ENCODE measurements at places on chromosomes 6 and 20.

- H3K4me3 ChIP-seq: no peak overlapping the region
- DNase-seq: no peak
- H3K27ac ChIP-seq: no peak overlapping the region
- H3K4me1 ChIP-seq: no peaks in the 10 kb centered on the region
These were observed 272.9 kb upstream of the SUPT3H start for GRCh38 chr6:45650524-45651135.

- no peak overlapping the region for H3K27ac ChIP-seq
- H3K36me3 ChIP-seq: no peaks in the 10 kb centered on the region
- no peaks in the 10 kb centered on the region for H3K27me3 ChIP-seq
- DNase-seq: no peak
These were observed 347.0 kb downstream of the BTBD3 start for GRCh38 chr20:12264711-12265110.

DNA sequence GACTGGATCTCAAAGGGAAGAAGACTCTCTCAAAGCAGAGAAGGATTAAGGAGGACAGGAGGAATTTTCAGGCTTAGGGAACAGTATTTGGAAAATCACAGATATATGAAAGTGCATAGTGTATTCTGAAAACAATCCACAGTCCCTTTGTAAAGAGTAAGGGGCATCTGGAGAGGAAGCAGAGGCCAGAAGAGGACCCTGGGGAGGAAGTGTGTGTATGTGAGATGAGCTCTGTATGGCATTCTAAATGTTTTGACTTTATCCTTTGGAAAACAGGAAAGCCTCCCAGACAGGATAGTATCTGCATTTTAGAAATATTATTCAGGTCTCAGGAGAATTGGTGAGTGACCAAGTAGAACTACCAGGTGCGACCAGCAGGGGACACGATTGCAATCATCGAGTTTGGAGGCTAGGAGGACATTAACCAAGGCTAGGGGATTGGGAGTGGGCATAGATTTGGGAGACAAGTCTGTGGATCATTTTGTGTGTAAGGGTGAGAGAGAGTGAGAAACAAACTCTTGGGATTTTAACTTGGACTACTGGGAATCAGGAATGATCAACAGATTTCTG lies 38.3 kb upstream of the FAM184A start:
- peaks cover 15% of the 10 kb centered on the region for H3K4me1 ChIP-seq
- H3K4me3 ChIP-seq: no peak overlapping the region
- H3K27me3 ChIP-seq: no peaks in the 10 kb centered on the region
- no peaks in the 10 kb centered on the region for H3K36me3 ChIP-seq
- DNase-seq: no peak
- no peak overlapping the region for H3K27ac ChIP-seq

GRCh38 chr6:105561486-105561885 lies 158.6 kb upstream of the PREP start:
- H3K4me3 ChIP-seq: no peak overlapping the region
- no peak for DNase-seq
- H3K36me3 ChIP-seq: no peaks in the 10 kb centered on the region
- no peaks in the 10 kb centered on the region for H3K27me3 ChIP-seq
- no peaks in the 10 kb centered on the region for H3K4me1 ChIP-seq
- no peak overlapping the region for H3K27ac ChIP-seq
